ENCODE measurements at places on chromosomes 3 and 15.

DNA sequence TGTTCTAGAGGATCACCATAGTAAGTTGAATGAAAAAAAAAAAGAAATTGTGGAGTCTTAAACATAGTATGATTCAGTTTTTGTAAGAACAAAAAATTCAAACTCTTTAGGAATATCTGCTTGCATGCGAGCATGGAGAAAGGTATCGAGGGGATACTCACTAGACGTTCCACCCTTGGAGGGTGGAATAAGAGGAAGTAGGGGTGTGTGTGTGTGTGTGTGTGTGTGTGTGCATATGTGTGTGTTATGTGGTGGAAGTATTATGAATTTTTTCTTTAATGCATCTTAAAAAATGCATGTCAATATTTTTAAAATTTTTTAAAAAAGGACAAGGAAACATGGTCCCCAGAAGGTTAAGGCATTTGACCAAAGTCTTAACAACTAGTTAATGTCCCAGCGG is 26.5 kb upstream of the SIAH2 start:
- DNase-seq: no peak
- peaks cover 20% of the 10 kb centered on the region for H3K4me1 ChIP-seq
- no peak overlapping the region for H3K27ac ChIP-seq
- peaks cover 18% of the 10 kb centered on the region for H3K27me3 ChIP-seq
- no peak overlapping the region for H3K4me3 ChIP-seq

DNA sequence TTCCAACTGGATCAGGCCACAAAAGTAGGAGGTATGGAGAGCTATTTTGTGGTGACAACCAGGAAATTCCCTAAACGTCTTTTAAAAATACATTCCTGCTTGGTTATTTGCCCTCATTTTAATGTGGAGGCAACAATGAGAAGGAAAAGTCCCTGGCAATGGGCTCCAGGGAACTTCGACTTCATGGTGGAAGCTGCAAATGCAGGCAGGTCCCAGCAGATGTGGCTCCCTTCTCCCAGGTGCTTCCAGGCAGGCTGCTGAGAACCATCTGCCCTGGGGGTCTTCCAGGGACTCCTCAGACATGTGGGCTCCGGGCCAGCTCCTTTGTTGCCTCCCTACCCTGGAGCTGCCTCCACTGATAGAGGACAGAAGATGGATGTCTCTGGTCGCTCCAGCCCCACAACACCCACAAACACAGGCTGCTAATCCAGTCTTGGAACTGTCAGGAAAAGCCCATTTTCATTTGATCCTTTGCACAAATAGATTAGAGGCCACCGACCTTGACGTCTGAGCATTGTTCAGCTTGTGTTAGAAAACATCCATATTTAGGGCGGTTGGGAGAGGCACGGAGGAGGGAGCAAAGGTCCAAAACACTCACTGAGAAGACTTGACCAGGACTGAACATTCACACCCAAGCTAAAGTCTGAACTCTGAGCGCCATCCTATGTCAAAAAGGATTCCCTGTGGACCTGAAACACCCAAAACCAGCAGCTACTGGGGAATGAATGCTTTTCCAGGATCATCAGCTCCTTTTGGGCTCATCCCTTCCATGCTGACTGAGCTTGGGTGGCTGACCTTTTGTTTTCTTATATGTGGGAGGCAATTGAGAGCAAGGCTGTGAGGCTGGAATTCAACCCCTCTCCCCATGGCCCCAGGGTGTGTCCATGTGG is 30.2 kb upstream of the SLCO2A1 start:
- H3K4me1 ChIP-seq: peaks cover 15% of the 10 kb centered on the region
- no peak overlapping the region for H3K4me3 ChIP-seq
- no peaks in the 10 kb centered on the region for H3K36me3 ChIP-seq
- H3K27me3 ChIP-seq: peaks cover 12% of the 10 kb centered on the region
- no peak overlapping the region for H3K27ac ChIP-seq

DNA sequence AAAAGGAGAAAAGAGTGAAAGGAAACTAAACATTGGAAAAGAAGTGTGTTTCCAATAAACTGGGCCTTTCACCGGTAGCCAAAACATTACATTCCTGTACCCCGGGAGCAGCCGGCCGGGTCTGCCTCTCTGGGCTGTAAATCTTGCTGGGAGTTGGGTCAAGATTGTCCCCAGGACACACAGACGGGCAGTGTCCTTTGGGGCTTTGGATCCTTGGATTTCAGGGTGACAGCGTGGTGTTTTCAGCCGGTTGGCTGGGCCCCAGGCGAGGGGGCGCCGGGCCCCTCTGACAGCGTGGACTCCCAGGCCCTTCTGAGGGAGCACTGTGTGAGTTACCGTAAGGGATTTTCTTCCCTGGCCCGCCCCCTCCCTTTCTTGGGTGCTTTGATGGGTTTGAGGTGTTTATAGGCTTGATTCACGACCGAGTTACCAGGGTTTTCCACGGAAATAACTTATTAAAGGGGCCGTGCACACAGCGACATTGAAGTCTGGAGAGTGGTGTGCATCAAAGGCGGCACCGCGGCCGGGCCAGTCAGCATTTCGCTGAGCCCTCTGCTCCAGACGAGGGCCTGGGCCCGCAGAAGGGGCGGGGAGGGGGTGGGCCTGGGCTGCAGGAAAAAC is 27.4 kb downstream of the SMAD6 start:
- peaks cover 64% of the 10 kb centered on the region for H3K4me1 ChIP-seq
- H3K36me3 ChIP-seq: peaks cover 19% of the 10 kb centered on the region
- H3K4me3 ChIP-seq: peak overlapping the region; percentile 69

DNA sequence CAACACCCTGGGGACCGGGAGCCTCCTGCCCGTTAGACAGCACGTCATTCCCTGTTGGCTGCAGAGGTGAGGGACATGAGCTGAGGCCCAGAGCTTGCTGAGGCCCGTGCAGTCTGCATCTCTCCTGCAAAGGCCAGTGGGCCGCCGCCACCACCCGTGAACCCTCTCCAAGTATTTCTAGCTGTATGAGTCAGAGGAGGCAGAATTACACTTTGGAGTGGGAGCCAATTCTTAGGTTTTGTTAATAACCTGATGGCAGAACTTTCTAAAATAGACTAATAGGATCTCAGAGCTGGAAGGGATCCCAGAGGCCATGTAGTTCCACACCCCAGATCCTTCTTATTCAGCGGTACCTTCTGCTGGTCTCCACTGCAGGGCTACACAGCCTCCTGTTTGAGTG is 335.2 kb upstream of the CTDSPL start:
- H3K27me3 ChIP-seq: peaks cover 21% of the 10 kb centered on the region
- peak; percentile 25 for DNase-seq
- H3K36me3 ChIP-seq: no peaks in the 10 kb centered on the region
- H3K4me1 ChIP-seq: peaks cover 7% of the 10 kb centered on the region
- H3K27ac ChIP-seq: no peak overlapping the region
- no peak overlapping the region for H3K4me3 ChIP-seq

- peaks cover 21% of the 10 kb centered on the region for H3K4me1 ChIP-seq
- H3K27me3 ChIP-seq: peaks cover 8% of the 10 kb centered on the region
- no peak overlapping the region for H3K27ac ChIP-seq
- no peak for DNase-seq
- H3K36me3 ChIP-seq: no peaks in the 10 kb centered on the region
These were observed 21.1 kb upstream of the ABTB1 start for GRCh38 chr3:127651516-127652172.

- H3K27ac ChIP-seq: no peak overlapping the region
- H3K27me3 ChIP-seq: no peaks in the 10 kb centered on the region
- H3K4me1 ChIP-seq: peaks cover 36% of the 10 kb centered on the region
These were observed 86.2 kb downstream of the THSD4 start for GRCh38 chr15:71201477-71201876.

- H3K27ac ChIP-seq: peak overlapping the region; percentile 81
- H3K36me3 ChIP-seq: no peaks in the 10 kb centered on the region
- no peak for DNase-seq
- peak overlapping the region; percentile 88 for H3K4me3 ChIP-seq
- peaks cover 2% of the 10 kb centered on the region for H3K27me3 ChIP-seq
These were observed 37.1 kb downstream of the RPL39L start for GRCh38 chr3:187102073-187102634.

DNA sequence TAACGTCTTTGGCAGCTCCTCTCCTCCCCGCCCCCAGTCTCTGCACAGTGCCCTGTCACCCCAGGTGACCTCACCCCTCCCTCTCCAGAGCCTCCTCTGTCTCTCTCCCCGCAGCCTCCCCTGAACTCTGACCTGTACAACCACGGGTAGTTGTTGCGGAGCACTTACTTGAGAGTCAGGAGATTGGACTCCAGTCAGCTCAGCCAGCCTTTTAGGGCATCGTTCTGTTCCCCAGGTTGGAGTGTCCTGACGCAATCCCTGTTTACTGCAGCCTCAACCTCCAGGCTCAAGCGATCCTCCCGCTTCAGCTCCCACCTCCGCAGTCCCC is 177.7 kb downstream of the UACA start:
- H3K36me3 ChIP-seq: peaks cover 11% of the 10 kb centered on the region
- H3K4me1 ChIP-seq: peaks cover 23% of the 10 kb centered on the region
- peaks cover 3% of the 10 kb centered on the region for H3K27me3 ChIP-seq
- DNase-seq: no peak
- no peak overlapping the region for H3K27ac ChIP-seq
